ENCODE measurements at places on chromosomes 1 and 21.

- peak; percentile 73 for DNase-seq
Observed at GRCh38 chr1:113930499-113931161, 1.5 kb downstream of the HIPK1 start.

DNA sequence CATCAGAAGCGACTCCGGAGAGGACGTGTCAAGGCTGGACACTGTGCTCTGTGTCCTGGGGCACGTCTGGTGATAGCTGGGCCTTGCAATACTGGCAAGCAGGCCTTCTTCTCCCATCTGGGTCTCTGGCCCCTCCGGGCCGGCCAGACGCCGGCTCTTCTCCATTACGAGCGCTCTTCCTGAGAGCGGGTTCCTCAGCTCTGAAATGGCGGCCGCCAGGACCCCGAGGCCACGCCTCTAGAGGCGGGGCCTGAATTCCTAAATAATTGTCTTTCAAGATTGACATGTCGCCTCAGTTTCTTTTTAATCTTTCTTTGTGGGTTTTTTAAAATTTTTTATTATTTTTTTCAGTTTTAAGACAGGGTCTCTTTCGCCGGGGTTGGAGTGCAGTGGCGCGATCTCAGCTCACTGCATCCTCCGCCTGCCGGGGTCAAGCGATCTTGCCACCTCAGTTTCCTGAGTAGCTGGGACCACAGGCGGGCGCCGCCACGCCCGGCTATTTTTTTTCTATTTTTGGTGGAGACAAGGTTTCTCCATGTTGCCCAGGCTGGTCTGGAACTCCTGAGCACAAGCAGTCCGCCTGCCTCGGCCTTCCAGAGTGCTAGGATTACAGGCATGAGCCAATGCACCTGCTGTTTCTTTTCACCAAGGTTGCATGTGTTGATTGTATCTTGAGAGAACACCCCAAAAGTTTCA, 9.2 kb downstream of the RNF2 start:
- DNase-seq = no peak

- no peak for DNase-seq
Observed at GRCh38 chr1:117318426-117318825, 48.8 kb upstream of the MAN1A2 start.

DNA sequence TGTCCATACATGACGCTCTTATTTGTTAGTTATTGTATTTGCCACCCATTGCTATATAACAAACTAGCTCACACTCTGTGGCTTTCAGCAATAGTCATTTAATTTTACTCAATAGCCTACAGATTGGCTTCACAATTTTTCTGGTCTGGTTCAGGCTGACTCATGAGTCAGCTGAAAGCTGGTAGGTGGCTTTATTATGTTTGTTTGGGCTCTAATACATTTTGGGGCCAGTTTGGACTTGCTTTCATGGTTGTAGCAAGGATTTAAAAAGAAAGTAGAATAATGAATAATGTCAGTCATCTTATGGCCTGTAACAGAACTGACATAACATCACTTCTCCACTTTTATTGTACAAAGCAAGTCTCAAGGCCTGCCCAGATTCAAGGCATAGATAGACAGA, 338.7 kb downstream of the LRRIQ3 start:
- no peak for DNase-seq

DNA sequence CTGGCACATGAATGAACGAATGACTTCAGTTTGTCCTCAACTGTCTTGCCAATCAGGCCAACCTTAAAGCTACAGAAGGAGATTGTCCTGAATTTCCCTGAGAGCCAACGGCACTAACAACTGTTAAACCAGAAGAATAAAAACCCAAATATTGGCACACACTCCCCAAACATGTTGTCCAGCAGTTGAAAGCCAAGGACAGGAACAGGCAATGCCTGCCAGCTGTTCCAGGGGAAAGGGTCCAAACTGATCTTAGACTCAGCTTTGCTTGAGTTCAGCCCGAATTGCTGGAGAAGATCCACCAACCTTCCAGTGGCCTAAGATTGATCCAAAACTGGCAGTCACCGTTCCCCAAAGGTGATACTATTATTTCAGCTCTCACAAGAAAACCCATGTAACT, 22.4 kb upstream of the AHCTF1 start:
- no peak for DNase-seq

GRCh38 chr1:237444120-237444790, 402.3 kb downstream of the RYR2 start:
- no peak for DNase-seq

- no peak for DNase-seq
Observed at GRCh38 chr1:169106921-169107602, 572 bp downstream of the ATP1B1 start.

- no peak for DNase-seq
Observed at GRCh38 chr1:69404486-69404885, 163.2 kb upstream of the LRRC7 start.

DNA sequence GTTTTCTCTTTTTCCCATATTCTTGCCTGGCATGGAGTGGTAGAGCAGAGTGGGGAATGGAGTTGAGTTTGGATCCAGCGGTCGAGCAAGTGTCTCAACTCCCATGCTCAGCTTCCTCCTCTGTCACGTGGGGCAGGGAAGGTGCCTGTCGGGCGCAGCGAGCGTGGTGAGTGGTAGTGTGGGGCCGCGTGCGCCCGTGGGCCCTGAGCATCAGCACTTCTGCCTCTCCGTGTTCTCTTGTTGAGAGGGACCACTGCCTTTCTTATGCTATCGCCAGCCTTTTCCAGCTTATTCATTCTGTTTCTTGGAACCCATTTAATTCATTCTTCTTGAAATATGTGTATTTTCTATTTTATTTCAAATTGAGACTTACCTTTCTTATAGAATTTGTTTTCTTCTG, 65.1 kb downstream of the ADARB1 start:
- DNase-seq = no peak

- DNase-seq = no peak
Observed at GRCh38 chr1:93579891-93580290, 101.7 kb downstream of the BCAR3 start.

DNA sequence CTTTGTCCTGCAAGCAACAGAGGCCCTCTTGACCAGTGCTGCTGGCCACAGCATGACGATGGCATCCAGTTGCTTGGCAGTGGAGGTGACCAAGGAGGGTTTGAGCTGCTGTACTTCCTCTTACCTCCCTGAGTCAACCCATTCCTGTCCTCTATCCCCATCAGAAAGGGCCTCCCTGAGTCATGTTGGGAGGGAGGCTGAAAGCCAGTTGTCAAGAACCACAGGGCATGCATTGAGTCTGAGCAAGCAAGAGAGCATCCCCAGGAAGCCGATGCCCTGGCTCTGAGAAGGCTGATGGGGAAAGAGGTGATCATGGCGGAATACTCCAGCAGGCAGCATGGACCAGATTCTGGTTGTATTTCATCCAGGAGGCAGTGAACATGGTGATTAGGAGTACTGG, 69.6 kb downstream of the LACTBL1 start:
- DNase-seq = no peak

DNA sequence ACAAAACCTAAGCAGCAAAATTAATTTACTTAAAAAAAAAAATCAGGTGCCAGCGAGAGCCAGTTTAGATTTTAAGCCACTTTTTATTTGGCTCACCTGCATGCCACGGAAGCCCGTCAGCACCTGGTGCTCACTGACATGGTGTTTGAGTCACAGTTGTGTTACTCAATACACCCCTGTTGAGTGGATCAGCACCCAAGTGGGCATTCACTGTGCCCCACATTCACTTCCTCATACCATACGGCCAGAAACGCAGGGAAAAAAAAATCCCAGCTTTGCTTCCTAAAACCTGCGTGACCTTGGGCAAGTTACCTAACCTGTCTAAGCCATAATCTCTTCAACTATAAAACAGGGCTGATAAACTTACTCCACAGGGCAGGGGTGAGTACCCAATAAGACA, 42.8 kb upstream of the SIM2 start:
- no peak for DNase-seq

DNA sequence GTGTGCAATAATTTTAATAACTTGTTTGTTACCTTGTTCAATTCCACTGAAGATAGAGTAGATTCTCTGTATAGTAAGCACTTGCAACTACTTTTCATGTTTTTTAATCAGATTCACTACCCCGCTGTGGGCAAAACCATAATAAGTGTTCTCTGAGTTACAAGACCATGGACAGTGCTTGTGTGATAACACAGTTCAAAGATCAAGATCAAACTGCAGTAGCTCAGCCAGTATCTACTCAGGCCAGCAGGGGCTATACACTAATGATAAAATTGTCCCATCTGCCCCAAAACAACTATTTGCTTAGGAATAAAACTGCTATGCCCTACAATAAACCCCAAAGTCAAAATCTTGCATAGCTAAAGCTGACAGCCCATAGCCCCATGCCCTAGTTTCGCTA, 129.6 kb downstream of the LRRC7 start:
- no peak for DNase-seq

DNA sequence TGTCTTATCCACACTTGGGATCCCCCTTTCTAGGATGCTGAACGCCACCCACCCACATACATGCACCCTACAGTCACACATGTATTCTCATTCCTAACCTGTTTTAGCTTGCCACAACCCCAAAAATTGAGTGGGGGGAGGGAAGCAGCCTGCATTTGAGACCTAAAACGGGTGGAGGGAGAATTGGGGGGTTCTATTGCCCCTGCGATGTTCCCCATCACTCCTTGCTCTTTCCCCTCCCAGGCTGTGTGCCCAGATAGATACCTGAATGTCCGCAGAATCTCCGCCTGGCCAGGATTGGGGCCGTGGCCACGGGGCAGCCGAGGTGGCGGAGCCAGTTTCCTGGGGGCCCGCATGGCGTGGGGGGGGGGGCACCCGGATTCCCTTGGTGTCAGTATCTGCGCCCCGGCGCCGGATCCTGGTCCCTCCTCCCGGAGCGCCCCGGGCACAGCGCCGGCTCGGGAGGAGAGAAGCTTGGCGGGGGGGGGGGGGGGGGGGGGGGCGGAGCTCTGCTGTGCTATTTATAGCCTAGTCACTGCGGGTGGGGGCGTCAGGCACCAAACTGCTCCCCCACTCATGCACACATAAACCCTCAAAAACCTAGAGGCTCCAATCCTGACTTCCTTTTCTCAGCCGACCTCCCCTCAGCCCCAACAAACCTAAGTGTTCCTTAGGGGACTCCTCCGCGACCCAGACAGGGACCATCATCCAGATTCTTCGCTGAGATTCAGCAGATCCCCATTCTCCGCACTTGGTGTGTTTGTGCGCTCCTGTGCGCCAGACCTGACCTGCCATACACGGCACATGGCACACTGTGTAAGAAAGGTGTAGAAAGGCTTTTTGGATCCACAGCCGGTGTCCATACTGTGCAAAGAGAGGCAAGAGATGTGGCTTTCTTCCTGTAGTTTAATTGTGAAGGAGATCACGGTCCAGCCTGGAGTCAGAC, 1.9 kb downstream of the ANKRD34A start:
- DNase-seq = no peak

DNA sequence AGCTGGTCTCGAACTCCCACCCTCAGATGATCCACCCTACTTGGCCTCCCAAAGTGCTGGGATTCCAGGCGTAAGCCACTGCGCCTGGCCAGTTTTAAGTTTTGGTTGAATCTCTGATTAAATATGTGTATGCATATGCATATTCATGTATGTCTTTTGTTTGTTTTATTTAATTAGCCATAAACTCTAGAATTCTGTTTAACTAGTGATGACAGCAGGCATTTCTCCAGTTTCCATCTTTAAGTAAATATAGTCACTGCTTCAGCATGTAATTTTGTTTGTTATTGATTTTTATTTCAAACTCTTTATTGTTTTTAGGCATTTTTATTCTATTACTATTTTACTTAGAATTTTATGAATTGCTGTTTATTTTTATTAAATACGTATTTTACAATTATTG, 58.0 kb downstream of the NUF2 start:
- DNase-seq = no peak

DNA sequence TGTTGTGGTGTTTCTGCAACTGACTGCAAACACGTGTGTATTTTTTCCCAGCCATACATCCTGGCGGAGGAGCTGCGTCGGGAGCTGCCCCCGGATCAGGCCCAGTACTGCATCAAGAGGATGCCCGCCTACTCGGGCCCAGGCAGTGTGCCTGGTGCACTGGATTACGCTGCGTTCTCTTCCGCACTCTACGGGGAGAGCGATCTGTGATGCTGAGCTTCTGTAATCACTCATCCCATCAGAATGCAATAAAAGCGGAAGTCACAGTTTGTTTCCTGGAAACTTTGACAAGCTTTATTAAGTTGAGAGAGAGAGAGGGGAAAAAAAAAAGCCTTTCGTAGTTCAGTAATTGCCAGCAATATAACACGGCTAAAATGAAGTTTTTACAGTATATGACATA, 32.7 kb upstream of the MTR start:
- no peak for DNase-seq

DNA sequence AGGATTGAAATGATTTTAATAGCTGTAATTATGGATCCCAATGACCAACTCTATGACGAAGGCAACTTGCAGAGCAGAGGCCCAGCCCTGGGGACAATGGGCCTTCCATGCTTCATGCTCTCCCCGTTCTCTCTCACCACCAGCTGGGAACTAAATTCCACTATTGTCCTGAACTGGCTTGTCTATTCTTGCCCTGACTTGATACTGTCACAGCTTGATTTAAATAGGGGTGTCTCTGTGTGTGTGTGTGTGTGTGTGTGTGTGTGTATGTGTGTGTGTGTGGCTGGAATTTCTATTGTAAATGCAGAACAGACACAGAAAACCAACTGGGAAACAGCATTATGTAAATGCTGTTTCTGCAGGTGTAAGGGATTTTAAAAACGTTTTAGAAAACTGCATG, 57.0 kb downstream of the SLC22A15 start:
- no peak for DNase-seq

DNA sequence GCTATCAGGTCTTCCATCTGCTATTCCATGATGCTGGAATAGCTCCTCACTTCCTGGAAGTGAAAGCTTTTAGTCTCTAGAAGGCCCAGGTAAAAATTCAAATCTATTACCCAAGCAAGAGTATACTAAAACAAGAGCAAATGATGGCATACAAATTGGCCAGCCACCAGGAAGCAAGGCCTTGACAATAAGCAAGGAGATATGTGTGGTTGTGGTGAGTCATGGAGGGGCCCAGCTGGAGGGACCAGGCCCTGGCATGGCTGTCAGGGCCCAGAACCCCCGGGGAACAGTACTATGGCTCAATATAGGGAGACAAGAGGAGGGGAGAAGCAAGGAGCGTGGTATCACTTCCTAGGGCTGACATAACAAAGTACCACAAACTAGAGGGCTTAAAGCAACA, 358.7 kb downstream of the RRAGC start:
- no peak for DNase-seq

DNA sequence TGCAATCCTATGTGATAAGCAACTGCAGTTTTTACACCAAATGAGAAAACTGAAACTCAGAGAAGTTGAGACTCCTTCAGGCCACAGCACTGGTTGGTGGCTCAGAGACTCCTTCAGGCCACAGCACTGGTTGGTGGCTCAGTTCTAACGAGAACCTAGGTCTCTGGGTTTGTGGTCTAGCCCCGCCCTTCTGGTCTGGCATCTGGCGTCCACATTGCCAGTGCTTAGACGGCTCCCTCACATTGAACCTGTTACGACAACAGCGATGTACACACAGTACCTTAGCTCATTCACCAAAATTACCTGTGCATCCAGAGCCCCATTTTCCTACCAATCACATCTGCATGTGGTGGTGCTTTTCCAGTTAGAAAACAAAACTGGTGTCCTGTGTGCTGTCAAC, 66.1 kb downstream of the NID1 start:
- peak; percentile 53 for DNase-seq

Data from activated T-helper 1 cell treated with anti-CD3 and anti-CD28 coated beads, Interleukin-12 subunit alpha, Interleukin-12 subunit beta, Interleukin-2, Interleukin-4 antibody, amounts not matched to agents 30 ng/mL and 10 ng/mL and 1 ng/mL, durations not matched to agents 14 hours and 24 hours and 36 hours (primary cell).